ENCODE measurements at places on chromosomes 2 and 18.

DNA sequence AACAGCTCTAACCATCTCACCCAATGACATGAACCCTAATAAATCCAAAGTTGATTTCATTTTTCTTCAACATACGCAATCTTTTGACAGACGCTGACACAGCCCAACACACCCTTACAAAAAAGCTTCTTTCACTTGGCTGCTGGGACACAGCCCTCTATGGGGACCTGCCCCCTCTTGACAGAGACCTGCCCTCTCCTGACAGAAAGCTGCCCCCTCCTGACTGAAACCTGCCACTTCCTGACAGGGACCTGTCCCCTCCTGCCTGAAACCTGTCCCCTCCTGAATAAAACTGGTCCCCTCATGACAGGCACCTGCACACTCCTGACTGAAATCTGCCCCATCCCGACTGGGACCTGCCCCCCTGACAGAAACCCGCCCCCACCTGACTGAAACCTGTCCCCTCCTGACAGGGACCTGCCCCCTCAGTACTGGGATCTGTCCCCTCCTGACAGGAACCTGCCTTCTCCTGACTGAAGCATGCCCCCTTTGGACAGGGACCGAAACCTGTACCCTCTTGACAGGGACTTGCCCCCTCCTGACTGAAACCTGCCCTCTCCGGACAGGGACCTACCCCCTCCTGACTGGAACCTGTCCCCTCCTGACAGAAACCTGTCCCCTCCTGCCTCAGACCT lies 87.9 kb downstream of the PXDN start:
- no peak for DNase-seq

GRCh38 chr18:59087391-59087790 lies 52.3 kb upstream of the SEC11C start:
- no peak for DNase-seq

GRCh38 chr2:3682811-3683210 lies 20.6 kb upstream of the DCDC2C start:
- no peak for DNase-seq

DNA sequence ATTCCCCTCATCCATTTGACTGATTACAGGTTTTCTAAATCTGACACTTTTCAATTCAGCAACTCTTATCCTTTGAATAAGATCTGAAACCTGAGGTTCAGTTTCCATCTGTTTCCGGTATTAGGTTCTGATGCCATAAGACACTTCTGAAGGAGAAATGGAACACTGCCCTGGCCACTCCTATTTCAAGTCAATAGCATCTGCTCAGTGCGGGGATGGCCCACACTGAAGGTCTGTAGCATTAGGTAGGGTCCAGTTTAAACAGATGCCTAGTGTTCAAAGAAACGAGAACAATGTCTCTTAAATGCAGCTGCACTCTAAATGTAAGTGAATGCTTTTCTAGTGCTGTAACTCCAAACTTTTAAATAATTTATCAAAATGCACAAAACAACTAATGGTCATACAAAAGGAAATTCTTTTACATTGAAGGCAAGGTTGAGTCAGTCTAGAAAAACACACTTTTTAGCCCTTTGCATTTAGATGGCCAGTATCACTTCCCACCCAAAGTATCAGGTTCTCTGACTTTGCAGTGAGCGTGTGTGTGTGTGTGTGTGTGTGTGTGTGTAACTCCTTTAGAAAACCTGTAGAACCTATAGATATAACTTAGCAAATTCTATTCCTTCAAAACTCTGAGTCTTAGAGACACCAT lies 78.2 kb downstream of the STK39 start:
- DNase-seq = no peak

DNA sequence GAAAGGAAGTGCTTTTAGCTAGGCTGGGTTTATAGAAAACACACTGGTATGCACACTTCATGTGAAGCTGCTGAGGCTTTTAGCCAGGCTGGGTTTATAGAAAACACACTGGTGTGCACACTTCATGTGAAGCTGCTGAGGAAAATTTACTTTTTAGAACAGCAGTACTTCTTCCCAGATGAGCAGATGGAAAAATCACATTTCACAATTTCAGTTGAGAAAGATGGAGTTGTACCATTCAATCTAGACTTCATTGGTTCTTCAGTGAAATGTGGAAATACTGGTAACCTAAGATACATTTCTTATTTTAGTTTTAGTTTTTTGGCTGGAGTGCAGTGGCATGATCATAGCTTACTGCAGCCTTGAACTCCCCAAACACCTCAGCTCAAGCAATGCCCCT lies 11.1 kb downstream of the SNTG2 start:
- no peak for DNase-seq

- no peak for DNase-seq
Observed at GRCh38 chr2:43531251-43531650, 64.6 kb downstream of the THADA start.

DNA sequence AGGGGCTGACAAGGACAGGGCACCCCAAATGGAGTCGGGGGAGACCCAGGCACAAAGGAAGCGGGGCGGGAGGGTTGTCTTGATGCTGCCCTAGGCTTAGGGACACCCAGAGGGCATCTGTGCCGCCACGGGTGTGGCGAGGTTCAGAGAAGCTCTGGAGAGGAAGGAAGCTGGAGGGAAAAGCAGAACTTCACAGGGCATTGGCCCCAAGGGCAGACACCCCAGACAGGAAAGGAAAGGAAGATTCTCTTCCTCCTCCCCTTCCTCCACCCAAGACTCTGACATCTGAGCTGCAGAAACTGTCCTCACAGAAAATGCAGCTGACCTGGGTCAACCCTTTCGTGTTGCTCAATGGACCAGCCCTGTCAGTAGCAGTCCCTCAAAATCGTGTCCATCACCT lies 25.6 kb downstream of the DNMT3A start:
- DNase-seq = no peak

- DNase-seq = no peak
Observed at GRCh38 chr2:127054996-127055785, 51.8 kb downstream of the BIN1 start.

GRCh38 chr2:86066007-86066578 lies 39.6 kb downstream of the POLR1A start:
- DNase-seq = no peak

GRCh38 chr2:138078153-138078552 lies 113.9 kb downstream of the HNMT start:
- DNase-seq = no peak

DNA sequence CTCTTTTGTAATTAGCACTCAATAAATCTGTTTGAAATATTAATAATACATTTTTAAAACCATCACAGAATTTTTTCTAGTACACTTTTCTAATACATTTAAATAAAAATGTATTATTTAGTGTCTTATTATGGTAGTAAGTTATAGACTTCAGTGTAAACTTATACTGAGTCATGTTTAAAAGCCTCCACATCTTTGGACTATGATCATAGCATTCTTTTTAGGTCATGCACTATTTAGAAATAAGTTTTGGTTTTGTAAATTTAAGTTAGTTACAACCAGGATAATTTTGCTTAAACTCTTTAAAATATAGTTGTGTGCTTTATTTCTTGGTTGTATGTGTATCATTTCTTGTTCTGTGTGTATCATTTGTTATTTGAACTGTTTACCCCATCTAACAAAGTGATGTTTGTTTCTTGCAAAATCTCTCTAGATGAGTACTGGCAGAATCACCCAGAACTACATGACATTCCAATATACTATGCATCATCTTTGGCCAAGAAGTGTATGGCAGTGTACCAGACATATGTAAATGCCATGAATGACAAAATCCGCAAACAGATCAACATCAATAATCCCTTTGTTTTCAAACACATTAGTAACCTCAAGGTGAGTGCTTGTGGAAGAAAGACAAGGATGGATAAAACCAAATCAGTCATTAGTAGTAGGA lies 16.7 kb downstream of the CPSF3 start:
- no peak for DNase-seq

DNA sequence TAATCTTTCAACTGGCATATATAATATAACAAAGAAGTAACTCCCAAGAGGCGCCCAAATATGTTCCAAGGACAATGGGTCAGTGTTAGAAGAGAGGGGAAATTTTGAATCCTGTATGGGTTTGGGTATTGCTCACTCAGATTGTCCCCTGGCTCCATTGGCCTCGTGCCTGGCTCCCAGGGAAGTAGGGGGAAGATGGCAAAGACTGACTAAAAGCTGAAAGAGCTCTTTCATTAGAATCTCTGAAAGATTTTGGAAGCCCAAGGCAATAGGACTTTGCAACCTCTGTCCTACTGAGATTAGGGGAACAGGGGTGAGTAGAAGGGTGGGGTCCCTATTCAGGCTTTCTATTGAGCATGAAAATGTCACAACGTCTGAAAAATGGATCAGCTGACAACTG lies 1272.8 kb upstream of the ZEB2 start:
- DNase-seq = no peak

DNA sequence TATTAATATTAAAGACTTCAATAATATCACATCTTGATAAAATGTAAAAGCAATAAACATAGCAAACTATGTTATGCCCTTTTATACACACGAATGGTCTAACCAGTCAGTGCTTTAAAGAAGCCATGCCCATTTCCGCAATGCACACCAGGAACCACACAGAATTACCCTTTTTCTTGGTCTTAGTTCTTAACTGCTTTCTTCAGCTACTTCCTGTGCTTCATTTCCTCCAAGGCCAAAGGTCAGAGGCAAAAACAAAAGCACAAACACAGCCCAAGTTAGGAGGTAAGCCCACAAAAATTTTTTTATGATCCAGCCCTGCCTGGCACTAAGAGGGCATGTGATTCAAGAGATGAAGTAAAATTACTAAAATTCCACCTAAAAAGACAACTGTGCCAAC lies 267.2 kb downstream of the FBXO15 start:
- DNase-seq = no peak

DNA sequence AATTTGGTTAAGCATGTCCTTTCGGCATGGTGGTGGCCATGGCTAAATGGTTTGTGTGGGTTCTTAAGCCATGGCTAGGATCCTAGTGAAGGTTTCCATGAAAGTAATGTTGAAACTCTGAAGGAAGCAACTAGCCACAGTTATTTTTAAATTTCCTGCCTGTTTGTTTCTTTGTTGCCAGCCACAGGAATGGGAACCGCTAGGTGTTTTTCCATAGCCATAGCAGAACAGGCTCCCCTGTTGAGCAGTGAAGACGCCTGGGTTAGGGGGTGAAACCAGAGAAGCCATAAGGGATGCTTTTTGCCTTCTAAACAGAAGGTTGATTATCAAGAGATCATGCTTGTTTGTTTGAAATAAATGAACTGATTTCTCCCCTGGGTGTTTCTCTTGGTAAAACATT lies 60.1 kb upstream of the CHMP1B start:
- DNase-seq = no peak

- no peak for DNase-seq
Observed at GRCh38 chr2:147355706-147356105, 489.1 kb upstream of the ACVR2A start.

- no peak for DNase-seq
Observed at GRCh38 chr2:154912215-154912614, 213.7 kb downstream of the KCNJ3 start.

DNA sequence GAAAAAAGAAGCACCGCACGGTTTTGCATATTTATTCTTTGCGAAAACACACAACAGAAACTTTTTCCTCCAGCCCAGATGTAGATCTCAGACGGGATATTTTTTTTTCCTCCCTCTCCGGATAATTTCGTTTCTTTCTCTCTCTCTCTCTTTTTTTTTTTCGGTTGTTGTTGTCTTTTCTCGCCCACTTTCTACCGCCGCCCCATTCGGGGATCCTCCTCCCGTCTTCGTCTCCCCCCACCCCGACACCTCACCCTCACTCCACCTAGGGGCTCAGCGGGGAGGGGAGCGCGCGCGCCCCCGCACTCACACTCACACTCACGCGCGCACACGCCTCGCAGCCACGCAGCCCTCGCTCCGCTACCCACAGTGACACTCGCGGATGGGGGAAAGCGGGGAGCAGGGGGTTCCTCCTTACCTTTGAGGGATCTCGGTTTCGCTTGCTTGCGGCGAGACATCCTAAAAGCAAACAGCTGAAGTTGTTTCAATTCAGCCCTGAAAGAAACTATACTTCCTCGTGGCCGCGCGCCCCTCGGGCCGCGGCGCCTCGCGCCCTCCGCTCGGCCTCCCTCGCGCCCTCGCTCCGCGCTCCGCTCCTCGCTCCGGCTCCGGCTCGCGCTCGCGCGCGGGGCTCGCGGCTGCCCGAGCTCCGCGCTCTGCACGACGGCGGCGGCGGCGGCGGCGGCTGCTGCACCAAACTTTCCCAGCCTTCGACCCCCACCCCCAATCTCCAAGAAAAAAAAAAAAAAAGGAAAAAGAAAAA lies 1.3 kb downstream of the ZNF521 start:
- no peak for DNase-seq

- no peak for DNase-seq
Observed at GRCh38 chr2:154616659-154617058, 81.8 kb upstream of the KCNJ3 start.

- DNase-seq = no peak
Observed at GRCh38 chr18:74645679-74646078, 48.0 kb downstream of the ZNF407 start.

DNA sequence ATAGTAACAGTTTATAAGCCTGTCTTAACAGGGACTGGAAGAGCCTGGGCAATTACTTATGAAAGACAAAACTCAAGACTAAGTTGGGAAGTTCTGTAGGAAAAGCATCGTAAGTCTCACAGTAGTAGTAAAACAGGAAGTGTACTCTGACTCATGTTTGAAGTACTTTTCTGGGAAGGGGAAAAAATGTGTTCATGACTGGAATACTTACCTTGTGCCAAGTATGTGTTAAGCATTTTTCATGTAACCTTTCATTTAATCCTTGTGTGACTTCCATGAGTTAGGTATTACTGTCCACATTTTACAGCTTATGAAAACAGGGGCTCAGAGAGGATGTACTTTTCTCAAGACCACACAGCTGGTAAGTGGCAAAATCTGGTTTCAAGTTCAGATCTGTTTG lies 13.7 kb upstream of the SKOR2 start:
- no peak for DNase-seq

DNA sequence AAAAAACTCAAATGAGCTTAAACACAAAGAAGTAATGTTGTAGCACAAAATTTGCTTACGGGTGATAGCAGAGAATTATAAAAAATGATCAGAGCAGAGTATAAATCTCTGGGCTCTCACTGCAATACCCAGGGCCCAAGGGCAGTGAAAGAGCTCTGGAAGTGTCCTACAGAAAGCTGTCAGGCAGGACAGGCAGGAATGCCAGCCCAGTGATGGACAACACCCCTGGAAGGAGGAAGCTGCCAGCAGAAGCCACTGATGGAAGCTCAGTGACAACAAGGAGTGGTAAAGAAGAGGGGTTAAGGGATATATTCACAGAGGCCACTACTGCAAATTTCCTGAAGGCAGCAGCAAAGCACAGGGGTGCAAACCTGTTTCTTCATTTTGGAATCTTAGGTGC lies 214.9 kb downstream of the L3MBTL4 start:
- DNase-seq = no peak
